ENCODE measurements at places on chromosomes 16 and 17.
A peak's percentile ranks its signal among the peaks of the same experiment; 100 is the strongest.

GRCh38 chr17:1055751-1056645 lies 59.1 kb downstream of the TIMM22 start:
- DNase-seq = peak; percentile 6

DNA sequence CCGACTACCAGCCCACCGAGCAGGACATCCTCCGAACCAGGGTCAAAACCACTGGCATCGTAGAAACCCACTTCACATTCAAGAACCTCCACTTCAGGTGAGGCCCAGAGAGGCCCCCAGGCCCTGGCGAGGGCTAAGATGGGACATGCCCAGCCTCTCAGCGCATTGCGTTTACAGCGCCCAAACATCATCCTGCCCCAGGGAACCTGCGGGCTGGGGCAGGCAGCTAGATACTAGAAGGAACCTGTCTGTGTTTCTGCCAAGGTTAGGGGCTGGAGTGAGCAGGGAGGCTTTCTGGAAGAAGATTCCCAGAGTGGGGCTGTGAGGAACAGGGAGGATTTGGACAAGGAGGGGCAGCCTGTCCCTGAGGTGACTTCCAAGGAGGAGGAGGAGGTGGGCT lies 90.6 kb downstream of the AMFR start:
- no peak for DNase-seq

DNA sequence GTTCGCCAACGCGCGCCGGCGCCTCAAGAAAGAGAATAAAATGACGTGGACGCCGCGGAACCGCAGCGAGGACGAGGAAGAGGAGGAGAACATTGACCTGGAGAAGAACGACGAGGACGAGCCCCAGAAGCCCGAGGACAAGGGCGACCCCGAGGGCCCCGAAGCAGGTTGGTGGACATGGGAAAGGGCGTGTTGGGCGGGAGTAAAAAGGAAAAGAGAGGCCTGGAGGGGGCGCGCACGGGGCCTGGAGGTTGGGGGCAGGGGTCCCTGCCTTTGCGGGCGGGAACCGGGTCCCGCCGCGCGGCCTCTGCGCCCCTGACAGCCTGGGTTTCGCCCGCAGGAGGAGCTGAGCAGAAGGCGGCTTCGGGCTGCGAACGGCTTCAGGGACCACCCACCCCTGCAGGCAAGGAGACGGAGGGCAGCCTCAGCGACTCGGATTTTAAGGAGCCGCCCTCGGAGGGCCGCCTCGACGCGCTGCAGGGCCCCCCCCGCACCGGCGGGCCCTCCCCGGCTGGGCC lies 2.1 kb downstream of the IRX5 start:
- no peak for DNase-seq

DNA sequence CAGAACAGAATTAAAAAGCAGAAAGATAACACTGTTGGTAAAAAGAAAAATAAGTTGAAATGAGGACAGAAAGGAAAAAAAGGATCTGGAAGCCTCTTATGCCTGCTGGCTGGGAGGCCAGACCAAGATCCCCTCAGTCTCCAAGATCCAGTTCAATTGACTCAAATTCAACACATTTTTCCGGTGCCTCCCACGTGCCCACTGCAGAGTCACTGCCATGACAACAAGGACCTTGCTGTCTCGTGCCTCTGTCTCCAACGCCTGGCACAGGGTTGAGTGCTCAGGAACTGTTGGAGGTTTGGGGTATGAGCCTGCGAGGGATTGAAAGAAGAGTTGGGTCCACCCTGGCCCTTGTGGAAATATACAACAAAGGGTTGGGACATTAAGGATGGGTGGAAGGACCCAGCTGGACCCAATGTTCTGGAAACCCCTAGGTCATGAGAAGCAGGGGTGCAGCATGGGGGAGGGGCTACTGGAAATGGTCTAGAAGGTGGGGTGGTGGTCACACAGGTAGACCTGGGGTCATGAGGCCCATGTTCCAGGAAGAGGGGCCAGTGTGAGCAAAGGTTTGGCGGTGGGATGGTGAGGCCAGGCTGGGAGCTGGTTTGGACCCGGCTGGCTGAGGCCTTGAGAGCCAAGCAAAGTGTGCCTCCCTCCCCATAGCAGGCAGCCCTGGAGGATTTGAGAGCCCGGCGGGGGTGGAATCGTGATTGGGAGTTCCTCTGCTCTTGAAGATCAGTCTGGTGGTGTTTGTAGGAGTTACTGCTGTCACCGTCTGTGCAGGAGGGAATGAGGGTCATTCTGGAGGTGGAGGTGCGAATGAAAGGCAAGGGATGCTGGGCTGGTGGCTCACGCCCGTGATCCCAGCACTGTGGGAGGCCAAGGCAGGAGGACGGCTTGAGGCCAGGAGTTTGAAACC lies 1.3 kb downstream of the IL34 start:
- no peak for DNase-seq

- DNase-seq = no peak
These were observed 17.6 kb upstream of the FAM83G start for GRCh38 chr17:19022128-19022527.

- no peak for DNase-seq
These were observed 9.4 kb downstream of the CETP start for GRCh38 chr16:56970934-56971767.

DNA sequence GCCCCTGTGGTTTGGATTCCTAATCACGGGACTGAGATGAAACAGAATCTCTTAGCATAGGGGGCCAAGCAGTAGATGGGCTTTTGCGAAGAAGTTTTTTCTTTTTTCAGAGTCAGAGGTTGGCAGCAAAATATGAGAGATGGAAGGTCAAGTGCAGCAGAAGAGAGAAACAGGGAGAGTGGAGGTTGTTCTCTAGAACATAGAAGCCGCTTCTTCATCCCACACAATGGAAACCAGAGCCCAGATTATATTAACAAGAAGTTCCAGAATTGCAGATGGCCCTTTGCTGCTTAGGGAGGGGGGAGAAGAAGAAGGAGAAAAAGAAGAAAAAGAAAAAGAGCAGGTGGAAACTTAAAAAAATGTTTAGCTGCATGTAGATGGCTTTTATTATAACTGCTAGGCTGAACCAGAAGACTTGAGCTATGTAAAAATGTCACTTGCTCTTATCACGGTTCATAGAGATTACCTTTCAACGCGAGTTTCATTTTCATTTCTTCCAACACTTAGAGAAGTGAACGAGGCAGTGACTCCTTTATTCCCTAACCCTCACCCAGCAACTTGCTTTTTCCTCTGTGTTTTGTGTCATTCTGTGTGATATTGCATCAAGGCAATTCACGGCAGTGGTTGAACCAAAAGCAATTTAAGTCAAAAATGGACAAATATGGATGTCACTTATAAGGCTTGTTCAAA lies 737.5 kb downstream of the WWOX start:
- DNase-seq = no peak

DNA sequence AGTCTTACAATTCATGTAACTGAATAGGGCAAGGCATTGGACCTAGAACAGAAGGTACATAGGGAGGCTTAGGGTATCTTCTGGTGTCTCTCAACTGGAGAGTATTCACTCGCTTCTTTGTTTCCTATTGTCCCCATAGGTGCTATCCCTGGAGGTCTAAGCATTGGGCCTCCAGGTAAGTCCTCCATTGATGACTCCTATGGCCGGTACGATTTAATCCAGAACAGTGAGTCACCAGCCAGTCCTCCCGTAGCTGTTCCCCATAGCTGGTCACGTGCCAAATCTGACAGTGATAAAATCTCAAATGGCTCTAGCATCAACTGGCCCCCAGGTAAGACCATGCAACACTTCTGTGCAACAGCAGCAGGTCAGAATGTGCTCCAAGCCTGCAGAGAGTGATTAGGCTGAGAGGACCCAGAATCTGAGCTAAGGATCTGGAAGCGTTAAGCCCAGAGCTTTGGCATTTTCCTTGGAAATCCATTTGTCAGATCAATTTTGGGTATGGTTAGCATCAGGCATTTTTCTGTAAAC lies 35.7 kb downstream of the TMC6 start:
- no peak for DNase-seq

DNA sequence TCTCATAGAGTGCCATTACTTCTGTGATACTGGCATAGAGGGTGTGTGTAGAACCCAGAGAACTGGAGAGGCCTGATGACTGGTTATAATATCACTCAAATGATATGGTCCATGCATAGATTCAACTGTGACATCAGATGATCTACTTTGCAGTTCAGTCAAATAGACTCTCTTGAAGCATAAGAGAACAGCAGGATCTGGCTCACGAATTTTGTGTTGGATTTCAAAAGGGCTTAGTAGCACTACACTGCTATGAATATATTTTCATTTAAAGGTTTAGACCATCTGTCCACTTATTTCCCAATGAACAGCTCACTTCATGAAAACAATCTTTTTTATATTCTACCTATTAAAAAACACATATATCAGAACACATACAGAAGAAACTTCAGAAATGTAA lies 119.7 kb downstream of the KIF2B start:
- DNase-seq = no peak

Measured in stimulated activated CD4-positive, alpha-beta T cell treated with anti-CD3 and anti-CD28 coated beads, Interleukin-12 subunit alpha, Interleukin-12 subunit beta, amount 100 ng/mL, for 24 hours (primary cell).